ENCODE measurements at places on chromosomes 11 and 22.

DNA sequence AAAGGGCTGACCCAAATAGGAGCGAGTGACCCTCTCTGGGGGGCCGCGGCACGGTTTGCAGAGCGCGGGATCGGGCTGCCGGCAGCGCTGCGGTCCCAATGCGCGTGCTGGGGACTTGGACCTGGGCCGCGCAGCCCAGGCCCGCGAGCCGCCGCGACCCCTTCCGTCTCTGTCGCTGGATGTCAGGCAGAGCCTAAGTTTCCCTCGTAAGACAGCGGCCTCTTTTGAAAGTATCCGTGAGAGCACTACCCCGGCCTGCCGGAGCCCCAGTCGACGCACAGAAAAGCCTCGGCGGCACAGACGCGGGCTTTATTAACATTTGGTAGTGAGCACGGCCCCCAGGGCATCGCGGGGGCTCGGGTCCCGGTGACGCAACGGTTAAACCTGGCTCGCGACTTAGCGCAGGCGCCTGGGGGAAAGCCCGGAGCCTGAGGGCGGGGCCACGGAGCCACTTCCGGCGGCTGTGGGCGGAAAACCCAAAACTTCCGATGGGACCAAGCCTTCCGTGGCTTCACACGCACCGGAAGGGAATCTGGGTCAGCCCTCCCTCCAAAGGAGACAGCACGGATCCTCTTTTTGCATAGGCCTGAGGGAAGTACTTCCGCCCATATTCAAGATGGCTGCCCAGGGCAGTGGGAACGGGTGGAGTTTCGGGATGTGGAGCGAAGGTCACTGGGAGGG lies 14.8 kb downstream of the BAD start:
- DNase-seq = peak; percentile 99

DNA sequence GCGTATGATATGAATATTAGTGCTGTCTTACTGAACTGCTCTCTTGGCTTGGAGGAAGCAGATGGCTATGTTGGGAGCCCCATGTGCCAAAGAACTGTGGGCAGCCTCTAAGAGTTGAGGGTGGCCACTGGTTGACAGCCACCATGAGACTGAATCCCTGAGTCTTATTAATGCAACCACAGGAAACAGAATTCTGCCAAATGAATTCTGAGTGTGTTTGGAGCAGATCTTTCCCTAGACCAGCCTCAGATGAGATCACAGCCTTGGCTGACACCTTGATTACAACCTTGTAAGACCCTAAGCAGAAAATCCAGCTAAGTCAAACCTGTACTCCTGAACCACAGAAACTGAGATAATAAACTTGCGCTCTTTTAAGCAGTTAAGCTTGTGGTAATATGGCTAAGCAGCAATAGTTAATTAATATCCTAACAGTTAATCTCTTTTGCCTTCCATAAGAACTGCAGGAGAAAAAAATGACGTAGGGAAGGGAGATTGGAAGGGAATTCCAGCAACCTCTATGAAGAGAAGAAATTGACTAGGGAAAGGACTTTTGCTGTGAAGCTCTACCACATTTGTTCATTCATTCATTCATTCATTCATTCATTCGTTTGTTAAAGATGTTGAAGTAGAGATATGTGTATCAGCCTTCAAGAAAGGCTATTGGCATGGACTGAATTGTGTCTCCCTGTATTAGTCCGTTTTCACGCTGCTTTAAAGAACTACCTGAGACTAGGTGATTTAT lies 26.8 kb downstream of the ADM start:
- no peak for DNase-seq

GRCh38 chr11:130827451-130828377 lies 88.6 kb downstream of the SNX19 start:
- peak; percentile 6 for DNase-seq

DNA sequence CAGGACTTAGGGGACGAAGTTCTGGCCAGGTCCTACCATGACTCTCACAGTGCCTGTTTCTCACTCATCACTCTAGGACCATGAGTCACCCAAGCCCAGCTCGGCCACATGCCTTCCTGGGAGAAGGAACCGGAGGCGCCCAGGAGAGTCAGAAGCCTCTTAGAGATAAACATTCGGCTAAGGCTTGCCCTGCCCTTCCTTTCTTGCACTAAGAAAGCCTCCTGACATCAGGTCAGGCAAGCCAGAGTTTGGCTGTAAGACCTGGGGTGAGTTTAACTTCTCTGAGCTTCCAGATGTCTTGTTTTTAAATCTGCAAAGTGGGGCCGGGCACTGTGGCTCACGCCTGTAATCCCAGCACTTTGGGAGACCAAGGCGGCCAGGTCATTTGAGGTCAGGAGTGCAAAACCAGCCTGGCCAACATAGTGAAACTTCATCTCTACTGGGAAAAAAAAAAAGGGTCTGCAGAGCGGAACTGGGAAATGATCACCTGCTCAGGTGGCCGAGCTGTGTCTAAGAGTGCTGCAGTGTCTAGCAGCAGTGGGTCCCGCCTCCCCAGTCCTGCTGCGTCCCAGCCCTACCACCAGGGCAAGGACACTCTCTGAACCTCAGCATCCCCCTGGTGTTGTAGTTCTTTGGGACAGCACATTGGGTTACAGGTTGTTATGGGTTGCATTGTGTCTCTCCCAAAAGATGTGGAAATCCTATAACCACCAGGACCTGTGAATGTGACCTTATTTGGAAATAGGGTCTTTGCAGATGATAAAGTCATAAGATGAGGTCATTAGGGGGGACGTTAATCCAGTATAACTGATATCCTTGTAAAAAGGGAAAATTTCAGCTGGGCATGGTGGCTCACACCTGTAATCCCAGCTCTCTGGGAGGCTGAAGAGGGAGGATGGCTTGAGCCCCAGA lies 1.8 kb upstream of the CARS1 start:
- no peak for DNase-seq

DNA sequence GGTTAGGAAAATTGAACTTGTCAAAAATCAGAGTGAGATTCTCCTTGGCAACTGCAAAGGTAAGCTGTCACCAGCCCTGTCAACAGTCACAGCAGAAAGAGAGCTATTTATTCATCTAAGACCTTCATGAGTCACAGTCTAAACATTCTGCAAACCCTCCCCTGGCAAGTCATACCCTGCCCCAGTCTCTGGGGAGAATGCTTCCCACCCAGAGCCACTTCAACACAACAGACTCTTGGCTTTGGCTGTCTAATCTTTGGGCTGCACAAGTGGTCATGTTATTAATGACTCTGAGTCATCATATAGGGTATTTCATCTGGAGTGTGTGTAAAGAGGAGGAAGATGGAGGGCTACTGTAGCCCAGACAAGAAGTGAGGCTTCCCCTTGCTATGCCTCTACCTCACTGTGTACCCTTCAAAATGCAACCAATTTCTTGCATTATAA lies 153.4 kb downstream of the CCDC34 start:
- no peak for DNase-seq

- DNase-seq = no peak
Observed at GRCh38 chr11:26286472-26287066, 45.4 kb upstream of the ANO3 start.

GRCh38 chr11:129969920-129970319 lies 32.7 kb downstream of the PRDM10 start:
- no peak for DNase-seq

GRCh38 chr11:11227296-11228085 lies 125.6 kb downstream of the CSNK2A3 start:
- DNase-seq = no peak

- DNase-seq = no peak
Observed at GRCh38 chr11:120133216-120134105, 4.5 kb downstream of the TRIM29 start.

GRCh38 chr11:12071574-12071973 lies 38.8 kb upstream of the MICAL2 start:
- no peak for DNase-seq

GRCh38 chr11:30763951-30764350 lies 177.8 kb upstream of the MPPED2 start:
- no peak for DNase-seq

- peak; percentile 35 for DNase-seq
Observed at GRCh38 chr22:17085277-17086181, 729 bp downstream of the IL17RA start.

- DNase-seq = no peak
Observed at GRCh38 chr11:87473174-87473573, 435.4 kb downstream of the TMEM135 start.

GRCh38 chr11:128412847-128413791 lies 174.2 kb downstream of the ETS1 start:
- DNase-seq = no peak

DNA sequence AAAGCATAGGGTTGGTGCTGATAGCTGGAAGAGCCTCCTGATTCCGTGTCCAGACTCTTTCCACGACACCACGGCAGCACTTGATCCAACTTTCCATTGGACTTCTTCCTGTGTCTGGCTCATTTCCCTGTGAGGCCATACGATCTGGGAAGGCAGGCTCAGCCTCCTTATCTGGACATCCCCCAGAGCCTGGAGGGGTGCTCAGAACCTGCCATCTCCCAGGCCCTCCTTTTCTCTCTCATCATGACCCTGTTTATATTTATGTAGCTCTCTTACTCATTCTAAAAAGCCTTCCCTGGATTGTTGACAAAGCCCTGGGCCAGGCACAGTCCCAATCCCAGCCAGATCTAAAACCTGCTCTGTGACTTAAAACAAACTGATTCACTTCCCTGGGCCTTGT lies 7.8 kb upstream of the BCL9L start:
- no peak for DNase-seq

DNA sequence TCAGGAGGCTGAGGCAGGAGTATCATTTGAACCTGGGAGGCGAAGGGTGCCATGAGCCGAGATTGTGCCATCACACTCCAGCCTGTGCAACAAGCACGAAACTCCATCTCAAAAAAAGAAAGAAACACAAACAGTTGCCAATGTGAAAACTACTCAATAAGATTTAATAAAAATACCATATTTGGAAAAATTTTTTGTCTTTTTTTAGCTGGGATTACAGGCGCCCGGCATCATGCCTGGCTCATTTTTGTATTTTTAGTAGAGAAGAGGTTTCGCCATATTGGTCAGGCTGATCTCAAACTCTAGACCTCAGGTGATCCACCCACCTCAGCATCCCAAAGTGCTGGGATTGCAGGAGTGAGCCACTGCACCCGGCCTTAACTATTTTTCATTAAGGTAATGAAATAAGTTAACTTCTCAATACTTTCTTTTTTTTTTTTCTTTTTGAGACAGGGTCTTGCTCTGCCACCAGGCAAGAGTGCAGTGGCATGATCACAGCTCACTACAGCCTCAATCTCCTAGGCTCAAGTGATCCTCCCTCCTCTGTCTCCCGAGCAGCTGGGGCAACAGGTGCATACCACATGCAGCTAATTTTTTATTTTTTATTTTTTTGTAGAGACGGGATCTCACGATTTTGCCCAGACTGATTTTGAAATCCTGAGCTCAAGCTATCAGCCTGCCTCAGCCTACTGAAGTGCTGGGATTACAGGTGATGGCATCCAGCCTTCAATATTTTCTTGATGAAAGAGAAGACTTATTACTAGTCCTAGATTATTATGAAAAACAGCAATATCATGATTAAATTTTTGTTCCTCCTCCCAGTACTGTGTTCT lies 4746.2 kb upstream of the OR11H1 start:
- DNase-seq = no peak

DNA sequence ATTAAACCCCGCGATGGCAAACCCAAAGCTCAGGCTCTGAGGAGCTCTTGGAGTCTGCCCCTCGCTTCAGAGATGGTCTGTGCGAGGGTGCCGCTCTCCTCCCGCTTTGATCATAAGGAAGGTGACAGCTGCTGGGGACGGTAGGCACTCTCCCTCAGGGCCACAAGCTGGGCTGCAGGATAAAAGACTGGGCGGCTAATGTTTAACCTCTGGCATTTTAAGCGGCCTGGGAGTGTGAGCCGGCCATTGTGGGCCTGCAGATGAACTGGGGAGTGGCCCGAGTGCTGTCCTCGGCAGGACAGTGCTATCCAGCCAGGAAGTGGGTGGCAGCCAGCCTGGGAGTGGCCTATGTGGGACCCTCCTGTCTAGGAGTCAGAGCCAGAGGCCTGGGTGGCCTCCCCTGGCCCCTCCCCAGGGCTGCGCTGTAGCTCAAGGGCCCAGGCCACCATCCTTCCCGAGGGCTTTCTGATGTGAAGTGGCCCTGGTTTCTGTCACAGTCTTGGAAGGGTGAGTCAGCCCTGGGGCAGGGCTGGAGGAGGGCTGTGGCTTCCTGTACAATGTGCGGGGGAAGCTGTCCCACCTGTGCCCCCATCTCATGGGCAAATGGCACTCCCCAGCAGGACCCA lies 58.7 kb upstream of the PRODH start:
- DNase-seq = no peak

DNA sequence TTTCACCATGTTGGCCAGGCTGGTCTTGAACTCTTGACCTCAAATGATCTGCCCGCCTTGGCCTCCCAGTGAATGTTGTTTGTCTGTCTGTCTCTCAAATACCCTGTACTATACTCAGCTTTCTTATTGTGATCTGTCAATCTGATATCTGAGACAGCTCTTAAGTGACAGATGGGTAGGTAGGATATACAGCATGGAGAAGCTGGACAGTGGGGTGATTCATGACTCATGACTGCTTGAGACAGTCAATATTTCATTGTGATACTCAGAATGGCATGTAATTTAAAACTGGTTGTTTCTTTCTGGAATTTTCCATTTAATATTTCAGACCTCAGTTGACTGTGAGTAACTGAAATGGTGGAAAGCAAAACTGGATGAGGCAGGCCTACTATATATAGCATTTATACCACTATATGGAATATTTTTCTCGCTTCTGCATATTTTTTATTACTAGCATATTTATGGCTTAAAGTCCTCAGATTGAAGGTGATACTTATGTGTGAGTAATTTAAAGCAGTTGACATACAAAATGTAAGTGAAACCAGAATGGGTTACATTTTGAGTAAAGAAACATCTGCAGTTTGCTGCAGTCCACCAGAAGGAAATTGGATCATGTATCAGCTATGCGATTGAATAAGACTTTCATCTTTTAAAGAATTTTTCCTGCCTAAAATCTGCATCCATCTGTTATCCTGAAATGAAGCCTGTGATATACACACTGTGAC lies 22.3 kb downstream of the ARHGAP42 start:
- no peak for DNase-seq

- DNase-seq = no peak
Observed at GRCh38 chr11:69211920-69212797, 56.4 kb downstream of the SMIM38 start.

DNA sequence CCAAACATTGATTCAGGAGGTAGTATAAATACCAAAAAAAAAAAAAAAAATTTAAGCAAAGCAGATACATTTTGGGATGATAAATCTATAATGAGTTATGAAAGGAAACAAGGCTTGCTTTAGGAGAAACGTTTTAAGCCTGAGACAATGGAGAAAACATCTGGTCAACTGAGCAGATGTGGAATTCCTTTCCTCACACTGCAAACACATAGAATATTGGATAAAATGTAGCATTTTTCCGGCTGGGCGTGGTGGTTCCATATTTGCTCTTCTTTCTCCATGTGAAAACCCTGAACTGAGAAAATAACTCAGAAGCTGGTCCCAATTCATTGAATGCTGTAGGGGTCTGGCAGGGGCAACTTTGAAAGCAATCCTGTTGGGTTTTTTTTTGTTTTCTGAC lies 33.9 kb downstream of the ENDOD1 start:
- no peak for DNase-seq

- DNase-seq = peak; percentile 80
Observed at GRCh38 chr11:59053387-59053786, 32.7 kb upstream of the GLYATL1B start.

DNA sequence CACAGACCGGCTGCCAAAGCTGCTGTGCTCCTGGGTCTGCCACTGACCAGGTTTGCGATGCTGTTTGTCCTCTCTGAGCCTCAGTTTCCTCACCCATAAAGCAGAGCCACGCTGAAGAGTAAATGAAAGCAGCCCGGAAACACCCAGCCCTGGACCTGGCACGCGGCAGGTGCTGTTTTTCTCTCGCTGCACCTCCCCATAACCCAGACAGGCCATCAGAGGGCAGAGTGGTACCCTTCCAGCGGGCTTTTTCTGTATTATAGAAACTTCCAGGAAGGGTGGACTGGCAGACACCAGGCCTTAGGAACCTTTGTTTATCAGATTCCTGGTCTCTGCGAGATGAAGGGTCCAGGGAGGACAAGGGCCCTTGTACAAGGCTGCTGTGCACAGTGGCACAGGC lies 17.9 kb upstream of the FGF19 start:
- DNase-seq = no peak

Data from activated naive CD8-positive, alpha-beta T cell treated with anti-CD3 and anti-CD28 coated beads, Interleukin-2, amount 50 U/mL, for 24 hours (primary cell).